Bronchial smooth muscle cell (primary cell): ENCODE measurements at places on chromosomes 1 and 21. TPM values are rescaled to one million over a fixed set of nuclear protein-coding genes. Genes with fewer than 3 reads are reported as not detected.

Gene GCSAML
- total RNA-seq: not detected in 2 replicates

Gene AADACL3
- total RNA-seq: not detected in 2 replicates

Gene LY9
- not detected in 2 replicates for total RNA-seq

Gene UBE2Q1
- 20.3 and 25.5 TPM in 2 replicates for total RNA-seq

Gene CATSPER4
- total RNA-seq: not detected in 2 replicates

Gene PTCH2
- total RNA-seq: 0.17 and 0.95 TPM in 2 replicates

Gene AKR7A3
- total RNA-seq: 0.43 and 0.47 TPM in 2 replicates

Gene OR10J1
- not detected in 2 replicates for total RNA-seq

Gene AGL
- total RNA-seq: 9.9 and 13.1 TPM in 2 replicates

Gene CCDC17
- total RNA-seq: 0.77 and 0.79 TPM in 2 replicates

Gene LMX1A
- total RNA-seq: not detected in 2 replicates

Gene PRAMEF1
- under 0.01 TPM in 1 of 2 replicates, not detected in the other for total RNA-seq
